ENCODE measurements at places on chromosomes 6 and 20.

DNA sequence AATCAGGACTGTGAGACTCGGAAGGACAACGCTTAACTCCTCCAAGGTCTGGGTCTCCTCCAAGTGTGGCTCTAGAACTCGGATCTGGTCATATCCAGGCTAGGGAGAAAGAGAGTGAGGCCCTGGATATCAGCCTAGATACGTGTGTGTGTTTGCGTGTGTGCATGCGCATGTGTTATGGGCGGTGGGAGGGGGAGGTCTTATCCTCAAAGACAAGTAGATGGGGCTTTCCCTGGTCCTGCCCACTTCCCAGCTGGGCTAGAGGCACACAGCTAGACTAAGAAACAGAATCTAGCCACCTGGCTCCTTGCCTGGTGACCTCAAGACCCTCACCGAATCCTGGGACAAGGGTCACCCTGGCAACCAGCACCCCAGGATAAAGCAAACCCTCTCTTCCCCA, 13.2 kb downstream of the CPNE5 start:
- no peak for DNase-seq

GRCh38 chr6:143782481-143782880, 60.7 kb upstream of the LTV1 start:
- no peak for DNase-seq

- no peak for DNase-seq
Measured at GRCh38 chr6:148816117-148816516, 69.3 kb downstream of the UST start.

DNA sequence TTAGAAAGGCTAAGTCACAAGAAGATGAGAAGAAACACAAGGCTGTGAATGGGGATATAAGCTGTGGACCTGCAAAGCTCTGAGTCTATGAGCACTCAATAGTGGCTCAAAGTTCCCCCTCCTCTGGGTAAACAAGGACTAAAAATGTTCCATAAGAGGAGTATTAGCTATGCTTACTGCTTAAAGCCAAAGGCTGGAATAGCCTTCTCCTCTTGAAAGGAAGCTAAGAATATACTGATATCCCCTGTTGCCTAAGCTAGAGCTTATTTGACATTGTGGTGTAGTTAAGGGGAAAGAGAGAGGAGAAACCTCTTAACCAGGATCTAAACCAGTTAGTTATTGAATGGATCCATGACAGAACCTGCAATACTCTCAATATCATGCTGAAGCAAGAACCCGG, 45.8 kb downstream of the NOL7 start:
- no peak for DNase-seq

DNA sequence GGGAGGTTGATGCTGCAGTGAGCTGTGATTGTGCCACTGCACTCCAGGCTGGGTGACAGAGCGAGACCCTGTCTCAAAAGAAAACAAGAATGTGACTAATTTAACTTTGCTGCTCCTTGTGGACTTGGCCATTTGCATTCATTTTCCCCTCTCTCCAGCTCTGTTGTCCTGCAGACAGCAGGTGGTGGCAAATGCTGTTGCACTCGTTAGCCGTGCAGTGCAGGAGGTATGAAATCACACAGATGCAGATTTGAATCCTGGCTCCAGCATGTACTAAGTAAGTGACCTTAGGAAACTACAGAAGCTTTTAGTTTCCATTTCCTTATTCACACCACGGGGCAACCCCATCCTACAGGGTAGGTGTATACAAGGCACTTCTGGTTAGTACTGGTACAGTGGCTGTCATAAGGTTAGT, 9.6 kb upstream of the BEND3 start:
- no peak for DNase-seq

- no peak for DNase-seq
Measured at GRCh38 chr20:46963196-46963529, 68.5 kb downstream of the EYA2 start.

DNA sequence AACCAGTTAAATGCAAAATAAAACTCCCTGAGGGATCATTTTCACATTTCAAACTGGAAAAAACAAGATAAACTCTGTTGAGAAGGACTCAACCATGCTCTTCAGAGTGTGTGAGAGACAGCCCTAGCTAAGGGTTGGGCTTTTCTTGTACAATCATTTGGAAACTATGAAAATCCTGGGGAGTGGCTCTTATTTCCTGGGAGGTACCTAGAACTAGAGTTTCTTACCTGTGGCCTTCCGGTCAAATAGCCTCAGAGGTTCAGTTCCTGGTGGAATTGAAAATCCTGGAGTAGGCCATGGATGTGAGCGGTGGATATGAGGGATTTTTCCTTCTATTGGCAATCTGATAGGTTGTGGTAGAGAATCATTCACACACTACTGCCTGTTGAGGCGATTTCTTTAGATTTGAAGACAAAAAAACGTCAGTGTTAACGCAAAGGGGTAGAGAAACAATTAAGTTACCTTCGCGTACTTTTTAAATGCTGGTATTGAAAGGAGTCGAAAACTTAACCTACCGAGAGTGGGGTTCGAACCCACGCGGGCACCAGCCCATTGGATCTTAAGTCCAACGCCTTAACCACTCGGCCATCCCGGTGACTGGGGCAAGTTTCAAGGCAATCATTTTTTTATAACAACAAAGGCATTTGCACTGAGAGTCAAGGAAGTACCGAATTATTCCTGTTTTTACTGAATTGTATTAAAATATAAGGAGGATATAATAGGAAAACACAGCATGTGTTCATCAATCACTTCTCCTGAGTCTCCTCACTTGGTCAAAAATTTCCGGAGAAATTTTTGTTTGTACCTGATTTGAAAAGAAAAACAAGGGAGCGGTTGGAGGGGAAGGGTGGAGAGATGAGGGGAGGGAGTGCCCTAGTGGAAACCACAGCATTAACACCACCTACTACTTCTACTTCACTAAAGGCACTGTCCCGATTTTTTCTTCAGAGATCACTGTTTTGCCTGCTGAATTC, 191.3 kb downstream of the OR2B2 start:
- DNase-seq: no peak

GRCh38 chr6:163786995-163787671, 372.6 kb downstream of the QKI start:
- no peak for DNase-seq
